RWPE2 (cell line): ENCODE measurements at places on chromosomes 1 and 21.

DNA sequence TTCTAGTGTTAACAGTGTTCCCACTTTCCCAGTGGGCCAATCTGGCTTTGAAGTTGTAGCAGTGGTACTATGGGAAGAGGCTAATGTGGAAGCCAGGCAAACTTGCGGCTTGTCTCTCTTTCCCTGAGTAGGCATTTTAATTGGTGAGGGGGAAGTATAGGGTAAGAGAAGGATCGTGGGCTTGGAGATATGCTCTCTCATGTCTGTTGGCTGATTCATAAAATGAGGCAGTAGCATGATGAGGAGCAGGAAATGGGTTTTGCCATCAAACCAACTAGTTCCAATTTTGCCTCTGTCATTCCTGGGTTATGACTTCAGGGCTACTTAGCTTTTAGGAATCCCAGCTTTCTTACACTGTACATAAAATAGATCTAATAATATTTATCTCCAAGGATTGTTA, 12.1 kb downstream of the C8A start:
- no peak for DNase-seq

- DNase-seq: no peak
These were observed 202.0 kb downstream of the USH2A start for GRCh38 chr1:216221260-216221700.

DNA sequence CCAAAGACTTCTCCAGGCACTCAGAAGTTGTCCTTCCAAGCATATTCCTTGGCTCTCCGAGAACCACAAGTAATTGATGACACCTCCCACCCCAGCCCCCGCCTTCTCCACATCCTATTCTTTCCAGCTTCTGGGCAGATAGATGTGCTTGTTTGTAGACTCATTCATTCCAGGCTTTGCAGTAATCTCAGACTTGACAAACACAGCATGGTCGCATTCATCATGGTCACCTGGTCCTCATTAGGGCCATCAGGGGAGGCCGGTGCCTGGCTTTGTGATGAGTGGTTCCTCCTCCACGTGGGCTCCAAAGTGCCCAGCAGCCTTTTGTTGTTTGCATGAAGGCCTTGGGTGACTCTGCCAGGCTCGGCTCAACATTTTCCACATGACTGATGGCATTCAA, 28.5 kb upstream of the KCNE2 start:
- no peak for DNase-seq

DNA sequence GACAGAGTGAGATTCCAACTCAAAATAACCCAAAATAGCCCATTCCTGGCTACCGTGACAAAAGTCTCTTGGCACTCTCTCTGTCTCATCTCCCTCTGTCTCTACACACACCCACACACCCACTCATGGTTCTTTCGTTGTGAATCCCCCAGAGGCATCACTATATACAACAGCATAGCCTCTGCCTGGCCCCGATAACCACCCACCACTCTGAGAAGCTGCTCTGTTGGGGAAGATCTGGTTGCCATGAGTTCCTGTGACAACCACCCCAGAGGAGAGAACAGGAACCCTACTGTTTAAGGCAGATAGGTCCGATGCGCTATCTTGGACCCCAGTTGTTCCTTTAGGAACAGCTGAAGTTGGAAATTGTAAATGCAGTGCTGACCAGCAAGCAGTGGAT, 70.4 kb upstream of the LYST start:
- no peak for DNase-seq
